ENCODE measurements at places on chromosomes 13 and 19.

DNA sequence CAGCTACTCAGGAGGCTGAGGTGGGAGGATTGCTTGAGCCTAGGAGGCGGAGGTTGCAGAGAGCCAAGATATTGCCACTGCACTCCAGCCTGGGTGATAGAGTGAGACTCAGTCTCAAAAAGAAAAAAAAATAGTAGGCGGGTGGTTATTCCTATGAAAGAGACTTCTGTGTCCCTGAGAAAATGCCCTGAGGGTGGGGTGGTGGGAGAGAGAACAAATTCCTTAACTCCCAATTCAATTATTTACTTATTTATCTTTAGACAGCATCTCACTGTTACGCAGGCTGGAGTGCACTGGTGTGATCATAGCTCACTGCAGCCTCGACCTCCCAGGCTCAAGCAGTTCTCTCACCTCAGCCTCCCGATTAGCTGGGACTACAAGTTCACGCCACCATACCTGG lies 10.3 kb upstream of the EEF2 start:
- DNase-seq: no peak

GRCh38 chr19:38213911-38214625 lies 10.0 kb downstream of the DPF1 start:
- peak; percentile 48 for DNase-seq

DNA sequence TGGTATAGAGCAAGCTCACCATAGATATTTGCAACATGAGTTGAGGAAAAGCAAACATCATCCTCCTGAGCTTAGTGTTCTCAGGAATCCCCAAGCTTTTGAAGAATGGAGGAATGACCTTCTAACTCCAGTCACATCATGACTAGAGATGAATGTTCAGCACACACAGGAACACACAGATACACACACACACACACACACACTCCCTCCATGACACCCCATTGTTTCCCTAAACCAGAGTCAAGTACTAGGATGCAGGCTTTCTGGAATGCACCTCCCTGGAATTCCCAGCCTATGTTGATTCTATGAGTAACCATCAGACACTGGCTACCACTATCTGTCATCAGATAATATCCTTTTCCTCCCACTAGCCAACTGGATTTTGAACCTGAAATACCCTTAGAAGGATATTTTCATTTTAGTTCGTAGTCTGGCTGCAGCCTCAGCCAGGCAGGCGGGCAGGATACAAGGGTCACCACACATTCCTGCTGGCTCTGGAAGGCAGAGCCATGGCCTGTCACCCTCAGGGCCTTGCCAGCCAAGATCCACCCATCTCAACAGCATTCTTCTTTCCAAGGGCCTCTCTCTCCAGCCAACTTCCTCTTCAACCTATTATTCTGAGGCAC lies 162.4 kb downstream of the FOXO1 start:
- no peak for DNase-seq

- DNase-seq: no peak
Observed at GRCh38 chr13:114066956-114067355, 65.5 kb downstream of the RASA3 start.

DNA sequence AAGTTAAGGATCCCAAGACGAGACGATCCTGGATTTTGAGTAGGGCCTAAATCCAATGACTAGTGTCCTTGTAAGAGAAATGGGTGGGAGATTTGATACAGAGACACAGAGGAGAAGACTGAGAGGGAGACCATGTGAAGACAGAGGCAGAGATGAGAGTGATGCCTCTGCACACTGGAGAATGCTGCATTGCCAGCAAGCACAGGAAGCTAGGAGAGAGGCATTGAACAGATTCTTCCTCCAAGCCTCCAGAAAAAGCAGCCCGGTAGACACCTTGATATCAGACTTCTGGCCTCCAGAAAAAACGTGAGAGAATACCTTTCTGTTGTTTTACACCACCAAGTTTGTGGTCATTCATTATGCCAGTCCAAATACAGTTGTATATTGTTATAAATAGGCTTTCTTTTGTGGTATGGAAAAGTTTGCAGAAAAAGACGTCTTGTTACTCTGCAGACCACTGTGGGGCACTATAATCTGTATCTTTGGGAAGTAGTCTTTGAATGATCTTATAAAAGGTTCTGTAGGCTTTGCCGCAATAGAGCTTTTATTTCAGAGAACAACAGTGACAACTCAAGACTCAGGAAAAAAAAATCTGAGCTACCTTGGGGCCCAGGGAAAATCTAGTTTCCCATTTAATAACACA lies 17.9 kb upstream of the RFC3 start:
- no peak for DNase-seq

GRCh38 chr19:11269408-11269807 lies 7.1 kb upstream of the DOCK6 start:
- DNase-seq: no peak

- no peak for DNase-seq
Observed at GRCh38 chr13:83622422-83622784, 259.9 kb downstream of the SLITRK1 start.

- DNase-seq: no peak
Observed at GRCh38 chr19:15394426-15394825, 14.8 kb upstream of the AKAP8 start.

GRCh38 chr19:8036434-8037099 lies 16.0 kb upstream of the CCL25 start:
- no peak for DNase-seq

DNA sequence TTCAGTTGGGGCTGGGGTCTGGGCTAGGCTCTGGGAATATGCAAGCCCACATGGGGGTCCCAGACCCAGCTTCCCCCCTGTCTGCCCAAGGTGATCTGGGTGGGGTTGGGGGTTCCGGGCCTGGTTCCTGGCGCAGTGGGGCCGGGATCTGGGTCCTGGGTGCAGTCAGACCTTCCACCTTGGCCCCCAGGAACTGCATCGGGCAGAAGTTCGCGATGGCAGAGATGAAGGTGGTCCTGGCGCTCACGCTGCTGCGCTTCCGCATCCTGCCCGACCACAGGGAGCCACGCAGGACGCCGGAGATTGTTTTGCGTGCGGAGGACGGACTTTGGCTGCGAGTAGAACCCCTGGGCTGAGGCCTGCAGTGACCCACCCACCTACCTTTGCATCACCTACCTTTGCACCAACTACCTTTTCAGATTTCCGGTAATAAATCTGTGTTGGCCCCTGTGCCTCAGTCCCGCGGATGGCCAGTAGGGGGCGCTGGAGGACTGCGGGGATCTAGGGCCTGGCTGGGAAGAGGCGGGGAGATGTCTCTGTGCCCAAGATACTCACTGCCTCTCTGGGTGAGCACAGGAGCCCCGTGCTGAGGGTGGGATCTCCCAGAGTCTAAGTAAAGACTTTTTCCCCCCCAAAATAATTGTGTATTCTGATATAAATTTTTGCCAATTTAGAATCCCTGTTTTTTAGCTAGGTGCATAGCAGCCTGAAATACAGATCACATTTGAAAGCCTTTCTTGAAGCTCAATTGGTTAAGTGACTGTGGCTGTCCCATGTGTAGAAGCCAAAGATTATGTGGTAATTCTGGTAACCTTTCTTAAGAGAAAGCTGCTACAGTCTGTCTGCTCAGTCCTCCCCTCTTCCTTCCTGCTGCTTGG lies 11.5 kb upstream of the CYP4F3 start:
- DNase-seq: peak; percentile 84

GRCh38 chr13:39306639-39307589 lies 268.7 kb downstream of the NHLRC3 start:
- DNase-seq: no peak

GRCh38 chr19:55619286-55619685 lies 5.1 kb downstream of the ZNF784 start:
- DNase-seq: no peak

GRCh38 chr13:105159841-105160240 lies 1375.6 kb downstream of the EFNB2 start:
- DNase-seq: no peak

GRCh38 chr13:58397596-58398387 lies 766.2 kb downstream of the PCDH17 start:
- no peak for DNase-seq

DNA sequence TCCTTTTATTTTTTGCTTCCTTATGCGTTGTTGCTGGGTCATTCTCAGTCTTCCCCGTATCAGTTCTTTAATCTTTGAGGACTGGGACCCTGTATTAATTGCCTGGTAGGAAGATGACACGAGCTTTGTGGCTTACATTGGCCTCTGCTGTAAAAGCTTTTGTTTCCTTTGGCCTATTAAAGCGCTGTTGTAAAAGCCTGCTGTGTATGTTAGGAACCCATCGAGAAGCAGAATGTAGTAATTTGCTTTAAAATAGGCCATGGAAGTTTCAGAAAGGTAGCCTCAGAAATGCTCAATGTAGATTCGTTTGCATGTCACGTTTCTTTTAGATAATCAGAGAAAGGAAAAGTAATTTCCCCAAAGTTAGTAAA lies 257.5 kb upstream of the STARD13 start:
- no peak for DNase-seq
